Epithelial cell of esophagus (primary cell): ENCODE measurements at places on chromosomes 5 and 9.

GRCh38 chr9:75455444-75455921 lies 367.2 kb downstream of the OSTF1 start:
- DNase-seq = peak; percentile 59

DNA sequence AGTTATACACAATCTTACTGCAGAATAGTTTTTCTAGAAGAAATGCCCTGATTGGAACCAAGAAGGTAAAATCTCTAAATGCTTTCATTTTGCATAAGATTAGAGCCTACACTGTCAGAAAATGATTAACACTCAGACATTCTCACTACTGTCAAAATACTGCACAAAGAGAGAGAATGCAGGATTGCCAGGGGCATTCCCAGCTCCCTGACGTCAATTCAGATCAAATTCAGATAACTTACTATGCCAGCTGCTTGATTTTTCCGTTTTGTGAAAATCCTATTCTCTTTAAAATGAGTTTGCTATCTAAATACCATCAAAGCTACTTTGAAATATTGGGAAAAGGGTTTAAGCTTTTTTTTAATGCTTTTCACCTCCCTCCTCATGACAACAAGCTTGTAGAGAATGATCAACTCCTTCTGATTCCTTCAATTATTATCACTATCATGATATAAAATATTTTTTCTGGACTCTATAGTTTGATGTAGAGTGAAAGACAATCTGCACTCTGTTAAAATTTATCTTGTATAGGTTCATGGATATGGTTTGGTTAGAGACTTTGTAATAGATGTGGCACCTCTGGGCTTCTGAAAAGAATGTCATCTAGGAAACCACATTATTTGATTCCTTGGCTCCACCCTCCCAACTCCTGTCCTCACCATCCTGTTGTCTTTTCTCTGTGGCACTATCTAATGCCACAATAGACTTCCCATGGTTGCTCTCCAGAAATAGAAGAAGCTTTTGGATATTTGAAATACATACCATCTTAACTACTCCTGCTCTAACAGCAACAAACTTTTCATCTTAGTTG lies 407.7 kb downstream of the PDE4D start:
- peak; percentile 45 for DNase-seq

GRCh38 chr5:126370796-126371718 lies 52.2 kb upstream of the GRAMD2B start:
- peak; percentile 73 for DNase-seq

DNA sequence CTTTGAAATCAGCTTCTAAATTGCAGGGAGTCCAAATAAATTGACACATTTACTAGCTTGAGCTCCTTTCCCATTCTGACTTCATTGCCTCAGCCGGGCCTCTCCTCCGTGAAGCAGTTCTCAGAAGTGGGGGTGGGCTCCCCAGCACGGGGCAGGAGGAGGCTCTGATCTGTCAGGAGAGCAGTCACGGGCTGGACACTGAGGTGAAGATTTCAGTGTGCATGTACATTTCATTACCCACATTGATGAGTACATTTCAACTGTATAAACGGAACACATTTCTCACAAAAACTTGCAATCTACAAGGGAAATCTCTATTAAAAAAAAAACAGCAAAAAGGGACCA lies 195.9 kb downstream of the SEMA6A start:
- DNase-seq = no peak

- DNase-seq = no peak
Observed at GRCh38 chr9:124361128-124361527, 54.1 kb downstream of the PSMB7 start.

DNA sequence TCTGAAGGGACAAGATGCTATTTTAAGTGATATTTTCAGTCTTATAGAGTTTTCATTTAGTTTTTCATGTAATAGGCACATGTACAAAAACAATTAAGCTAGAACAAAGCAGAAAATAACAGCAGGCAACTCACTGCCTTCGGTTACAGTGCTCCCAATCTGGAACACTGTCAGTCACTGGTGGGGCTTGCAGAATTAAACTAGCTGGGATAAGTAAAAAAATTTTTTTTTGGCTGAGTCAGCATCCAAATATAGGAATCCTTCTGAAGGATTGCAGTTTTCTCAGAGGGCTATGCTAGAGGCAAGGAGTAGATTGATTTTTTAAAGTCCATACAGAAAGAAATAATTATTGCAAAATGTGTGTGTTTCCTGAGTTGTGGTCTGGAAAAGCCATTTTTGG lies 250.2 kb upstream of the RFX3 start:
- DNase-seq = no peak

- peak; percentile 79 for DNase-seq
Observed at GRCh38 chr9:109349421-109349846, 28.6 kb upstream of the EPB41L4B start.

DNA sequence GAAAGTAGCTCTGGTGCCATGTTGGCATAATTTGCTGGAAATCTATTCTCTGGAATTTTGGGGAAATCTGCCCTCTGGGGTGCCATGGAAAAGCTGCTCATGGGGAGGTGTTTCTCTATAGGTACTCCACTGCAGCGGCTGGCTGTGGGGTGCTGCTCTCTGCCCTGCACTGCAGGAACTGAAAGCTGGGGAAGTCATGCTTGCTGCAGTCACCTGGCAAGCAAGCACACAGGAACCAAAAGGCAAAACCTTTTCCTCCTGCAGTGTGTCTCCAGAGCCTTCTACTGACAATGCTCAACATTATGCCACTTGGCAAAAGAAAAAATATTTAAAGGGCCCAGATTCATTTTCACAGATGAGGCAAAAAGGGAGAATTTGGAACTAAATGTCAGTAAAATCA lies 25.8 kb upstream of the CARNMT1 start:
- no peak for DNase-seq

- DNase-seq = peak; percentile 14
Observed at GRCh38 chr5:7094626-7095025, 301.3 kb upstream of the ADCY2 start.

DNA sequence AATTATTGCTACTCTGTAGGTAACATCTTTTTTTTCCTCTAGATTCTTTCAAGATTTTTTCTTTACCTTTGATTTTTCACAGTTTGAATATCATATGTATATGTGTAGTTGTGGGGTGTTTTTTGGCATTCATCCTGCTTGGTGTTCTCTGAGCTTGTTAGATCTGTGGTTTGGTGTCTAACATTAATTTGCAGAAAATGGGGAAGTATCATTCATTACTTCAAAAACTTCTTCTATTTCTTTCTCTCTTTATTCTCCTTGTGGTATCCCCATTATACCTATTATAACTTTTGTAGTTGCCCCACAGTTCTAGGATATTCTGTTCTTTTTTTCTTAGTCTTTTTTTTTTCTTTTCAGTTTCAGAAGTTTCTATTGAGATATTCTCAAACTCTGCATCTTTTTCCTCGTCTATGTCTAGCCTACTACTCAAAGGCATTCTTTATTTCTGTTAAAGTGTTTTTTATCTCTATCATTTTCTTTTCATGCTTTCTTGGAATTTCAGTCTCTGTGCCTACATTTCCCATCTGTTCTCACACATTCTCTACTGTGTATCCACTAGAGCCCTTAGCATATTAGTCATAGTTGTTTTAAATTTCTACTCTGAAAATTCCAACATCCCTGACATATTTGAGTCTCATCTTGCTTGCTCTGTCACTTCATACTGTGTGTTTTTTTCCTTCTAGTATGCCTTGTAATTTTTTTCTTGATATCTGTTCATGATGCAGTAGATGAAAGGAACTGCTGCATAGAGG lies 60.1 kb upstream of the GNA14 start:
- DNase-seq = peak; percentile 26

DNA sequence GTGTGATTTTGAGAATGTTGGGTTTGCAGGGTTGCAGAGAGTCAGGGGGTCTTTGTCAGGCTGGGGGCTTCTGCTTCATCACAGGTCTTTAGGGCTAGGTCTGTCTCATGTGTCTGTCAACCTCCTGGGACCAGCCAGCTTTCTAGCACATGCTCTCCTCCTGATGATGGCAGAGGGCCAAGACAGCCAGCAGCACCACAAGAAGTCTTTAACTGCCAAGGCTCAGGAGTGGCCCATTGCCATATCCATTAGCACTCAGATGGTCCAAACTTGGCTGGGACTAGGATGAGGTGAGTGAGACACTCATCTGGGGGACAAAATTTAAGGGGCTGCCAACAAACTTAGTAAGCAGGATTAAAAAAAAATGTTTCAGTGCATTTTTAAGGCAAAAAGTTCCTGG lies 384.2 kb upstream of the CDH10 start:
- DNase-seq = no peak
